ENCODE measurements at places on chromosomes 11 and 22.

GRCh38 chr22:26259510-26259909 is 90.2 kb downstream of the SEZ6L start:
- peak; percentile 5 for DNase-seq

GRCh38 chr11:92735039-92735438 is 234.4 kb upstream of the MTNR1B start:
- DNase-seq, result no peak

- no peak for DNase-seq
Observed at GRCh38 chr11:25423436-25424199, 908.3 kb upstream of the ANO3 start.

DNA sequence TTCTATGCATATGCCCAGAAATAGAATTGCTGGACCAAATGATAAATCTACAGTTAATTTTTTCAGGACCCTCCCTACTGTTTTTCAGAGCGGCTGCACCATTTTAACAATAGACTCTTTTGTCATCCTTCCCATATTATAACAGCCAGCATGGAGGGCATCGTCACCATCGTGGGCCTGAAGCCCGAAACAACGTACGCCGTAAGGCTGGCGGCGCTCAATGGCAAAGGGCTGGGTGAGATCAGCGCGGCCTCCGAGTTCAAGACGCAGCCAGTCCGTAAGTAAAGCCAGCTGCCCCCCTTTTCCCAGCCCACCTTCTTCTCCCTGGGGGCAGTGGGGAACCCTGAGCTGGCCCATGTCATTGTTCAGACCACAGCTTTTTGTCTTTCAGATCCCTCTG is 79.5 kb upstream of the TTC12 start:
- no peak for DNase-seq

- no peak for DNase-seq
Observed at GRCh38 chr11:114156782-114157181, 97.3 kb downstream of the ZBTB16 start.

GRCh38 chr11:122954455-122954854 is 27.2 kb downstream of the BSX start:
- no peak for DNase-seq
